ENCODE measurements at places on chromosomes 7 and 10.
A peak's percentile ranks its signal among the peaks of the same experiment; 100 is the strongest.

DNA sequence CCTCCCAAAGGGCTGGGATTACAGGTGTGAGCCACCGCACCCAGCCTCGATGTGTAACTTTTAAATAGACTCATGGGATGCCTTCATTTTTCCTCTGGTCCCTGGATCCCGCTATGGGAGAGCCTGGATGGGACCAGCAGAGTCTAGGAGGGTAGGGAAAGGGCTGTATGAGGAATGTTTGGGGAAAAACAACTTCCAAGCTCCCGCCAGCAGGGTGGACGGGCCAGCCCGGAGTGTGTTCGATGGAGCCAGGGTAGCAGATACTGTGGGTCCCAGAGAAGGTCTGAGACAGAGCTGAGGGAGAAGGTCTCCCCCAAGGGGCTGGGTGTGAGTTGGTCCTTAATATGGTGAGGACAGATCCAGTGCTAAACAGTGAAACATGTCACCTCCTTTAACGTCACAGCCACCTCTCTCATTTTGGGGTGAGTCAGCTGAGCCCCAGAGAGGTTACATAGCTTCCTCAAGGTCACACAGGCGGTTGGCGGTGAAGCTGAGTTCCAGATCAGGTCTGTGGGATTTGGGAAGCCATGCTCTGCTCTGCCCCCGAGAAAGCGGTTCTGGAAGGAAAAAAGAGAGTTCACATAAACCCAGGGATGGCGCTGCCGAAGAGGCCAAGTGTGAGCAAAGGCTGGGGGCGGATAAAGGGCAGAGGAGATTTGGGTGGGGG lies 66.4 kb downstream of the MYL10 start:
- no peak for DNase-seq

GRCh38 chr7:43735802-43736603 lies 6.7 kb upstream of the COA1 start:
- peak; percentile 40 for DNase-seq

- no peak for DNase-seq
Observed at GRCh38 chr10:117967149-117967650, 79.5 kb downstream of the RAB11FIP2 start.

- DNase-seq = no peak
Observed at GRCh38 chr7:20913853-20914252, 127.2 kb upstream of the SP8 start.

GRCh38 chr10:68224810-68225209 lies 7.1 kb downstream of the ATOH7 start:
- DNase-seq = no peak

- no peak for DNase-seq
Observed at GRCh38 chr10:44046605-44047004, 338.3 kb downstream of the CXCL12 start.

DNA sequence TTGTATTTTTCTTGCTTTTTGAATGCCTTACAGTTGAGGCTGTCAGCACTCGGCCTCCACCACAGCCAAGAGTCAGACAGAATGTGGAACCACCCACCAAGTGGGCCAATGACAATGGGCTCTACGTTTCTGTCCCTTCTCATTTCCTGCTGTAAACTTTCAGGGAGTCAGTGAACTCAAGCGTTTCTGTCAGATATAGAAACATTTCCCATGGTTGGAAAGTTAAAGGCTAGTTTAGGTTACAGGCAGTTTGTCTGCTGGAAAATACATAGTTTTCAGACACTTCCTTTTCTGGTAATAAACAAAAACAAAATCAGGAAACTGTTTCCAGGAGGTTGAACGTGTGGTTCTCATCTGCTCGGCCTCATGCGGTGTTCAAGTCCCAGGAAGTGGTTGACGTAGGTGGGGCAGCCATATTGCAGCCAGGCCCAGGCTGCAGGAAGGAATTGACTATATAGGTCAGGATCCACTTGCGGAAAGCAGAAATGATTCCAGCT lies 245.1 kb downstream of the CAMK1D start:
- peak; percentile 30 for DNase-seq

DNA sequence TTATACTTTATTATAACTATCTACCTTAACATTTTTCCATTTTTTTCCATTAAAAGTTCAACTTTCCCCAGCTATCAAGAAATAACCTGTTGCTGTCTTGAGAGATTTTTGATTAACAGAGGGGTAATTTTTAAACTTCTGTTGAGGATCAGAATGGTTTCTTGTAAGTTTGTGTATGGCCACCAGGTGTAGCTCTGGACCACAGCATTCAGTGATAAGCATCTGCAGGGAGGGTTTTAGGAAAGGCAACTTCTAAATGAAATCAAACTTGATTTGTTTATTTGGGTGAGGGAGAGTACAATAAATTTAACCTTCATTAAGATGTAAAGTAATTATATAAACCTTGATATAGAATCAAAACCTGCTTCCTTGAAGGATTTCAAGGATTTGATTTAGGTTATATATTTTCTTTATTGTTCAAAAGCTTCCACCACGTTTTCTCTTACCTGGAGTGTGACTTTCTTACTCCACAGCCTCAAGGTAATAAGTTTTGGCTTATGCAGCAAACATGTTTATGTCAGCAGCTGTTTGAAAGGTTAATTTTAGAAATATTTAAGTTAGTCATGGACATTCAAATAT lies 153.3 kb downstream of the STK31 start:
- DNase-seq = peak; percentile 9

GRCh38 chr10:123016228-123016627 lies 7.4 kb downstream of the ACADSB start:
- no peak for DNase-seq

DNA sequence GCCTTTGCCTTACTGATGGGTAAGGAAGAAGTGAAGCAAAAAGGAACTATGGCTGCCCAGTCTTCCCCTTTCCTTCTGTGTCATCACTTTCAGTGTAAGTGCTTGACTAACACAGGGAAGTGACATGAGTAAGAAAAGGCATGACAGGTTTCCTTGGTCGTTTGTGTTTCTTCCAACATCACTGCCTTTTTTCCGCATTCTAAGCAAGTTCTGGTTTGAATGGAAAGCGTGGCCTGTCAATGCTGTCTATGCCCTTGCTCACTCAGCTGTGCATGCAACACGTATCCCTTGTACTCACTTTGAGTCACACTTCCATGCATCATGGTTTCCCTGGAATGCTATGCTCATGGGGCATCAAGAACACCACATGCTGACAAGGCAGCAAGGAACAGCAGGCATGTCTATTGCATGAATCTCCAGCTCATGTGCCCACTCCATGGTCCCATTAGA lies 111.8 kb downstream of the OAT start:
- no peak for DNase-seq

DNA sequence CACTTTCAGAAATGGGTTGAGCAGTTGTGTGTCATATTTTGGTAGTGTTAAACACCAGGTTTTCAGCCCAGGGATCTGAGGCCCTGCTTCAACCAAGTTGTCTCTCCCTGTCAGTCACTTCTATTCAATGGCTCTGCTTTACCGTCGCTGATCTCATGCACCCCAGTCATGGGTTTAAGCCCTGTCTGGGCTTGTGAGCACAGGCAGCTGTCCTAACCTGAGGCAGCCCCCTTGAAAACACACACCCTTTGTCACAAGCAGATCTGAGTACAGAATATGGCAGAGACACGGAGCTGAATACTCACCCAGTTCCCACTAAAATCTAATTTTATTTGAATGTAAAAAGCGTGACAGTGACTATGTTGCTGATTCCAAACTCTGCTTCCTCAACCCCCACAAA lies 110.6 kb upstream of the GLI3 start:
- no peak for DNase-seq

DNA sequence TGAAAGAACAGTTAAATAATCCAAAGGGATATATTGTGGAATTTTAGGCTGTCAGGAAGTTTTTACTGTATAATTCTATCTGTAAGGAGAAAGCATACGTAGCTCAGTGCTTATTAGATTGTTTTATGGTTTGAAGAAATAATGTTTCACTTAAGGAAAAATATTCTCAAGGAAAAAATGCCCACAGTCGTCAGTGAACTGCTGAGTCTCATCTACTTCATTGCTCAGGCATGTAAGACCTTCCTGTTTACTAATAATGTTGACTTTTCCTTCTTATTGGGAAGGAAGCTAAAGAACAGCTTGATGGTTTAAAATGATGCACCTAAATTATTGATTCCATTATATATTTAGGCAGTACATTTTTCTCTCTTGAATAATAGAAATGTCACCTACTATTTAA lies 304.2 kb downstream of the SDK1 start:
- DNase-seq = no peak

- no peak for DNase-seq
Observed at GRCh38 chr10:92832998-92833650, 15.2 kb upstream of the EXOC6 start.

- DNase-seq = no peak
Observed at GRCh38 chr10:114604357-114605130, 53.5 kb downstream of the ABLIM1 start.

GRCh38 chr7:49520951-49521350 lies 252.5 kb upstream of the VWC2 start:
- DNase-seq = no peak

Measured in stimulated activated CD4-positive, alpha-beta T cell treated with anti-CD3 and anti-CD28 coated beads, Interleukin-4, amount 100 ng/mL, for 24 hours (primary cell).